Muscle of leg (tissue), 16 donors: ENCODE measurements at places on chromosomes 1 and 21. TPM values are rescaled to one million over a fixed set of nuclear protein-coding genes. Genes with fewer than 3 reads are reported as not detected.

- peaks cover 16% of the 10 kb centered on the region for H3K4me1 ChIP-seq
- H3K4me3 ChIP-seq, result no peak overlapping the region
- DNase-seq, result no peak
- H3K27ac ChIP-seq, result no peak overlapping the region
- H3K36me3 ChIP-seq, result no peaks in the 10 kb centered on the region
Measured at GRCh38 chr1:23600283-23600682, 41.0 kb upstream of the ID3 start.

DNA sequence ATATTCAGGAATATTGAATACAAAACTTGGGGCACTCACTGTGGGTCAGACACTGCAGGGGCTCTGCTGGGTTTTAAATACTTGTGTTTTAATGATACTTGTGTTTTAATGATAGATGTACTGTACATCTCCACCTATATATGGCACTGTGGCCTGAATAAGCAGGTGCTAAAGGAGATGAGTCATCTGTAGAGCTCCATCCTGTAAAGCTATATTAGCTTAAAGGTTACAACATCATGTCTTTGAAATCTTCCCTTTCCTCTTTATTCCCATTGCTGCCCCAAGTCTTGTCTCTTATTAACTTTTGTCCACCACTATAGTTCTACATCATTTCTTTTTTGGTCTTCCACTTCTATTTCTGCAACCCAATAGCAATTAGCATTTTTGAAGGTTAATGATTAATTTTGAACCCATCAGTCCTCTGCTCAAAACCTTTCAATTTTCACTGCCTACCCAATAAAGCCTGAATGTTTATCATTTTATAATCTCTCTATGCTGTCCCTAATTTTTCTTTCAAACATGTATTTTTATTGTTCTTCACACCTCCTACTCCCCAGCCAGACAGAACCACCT is 113.3 kb upstream of the PTGFR start:
- no peaks in the 10 kb centered on the region for H3K27me3 ChIP-seq
- DNase-seq, result no peak
- no peaks in the 10 kb centered on the region for H3K4me1 ChIP-seq
- no peaks in the 10 kb centered on the region for H3K36me3 ChIP-seq

GRCh38 chr1:116326486-116326885 is 46.6 kb upstream of the ATP1A1 start:
- H3K27me3 ChIP-seq, result no peaks in the 10 kb centered on the region
- no peaks in the 10 kb centered on the region for H3K36me3 ChIP-seq
- no peak overlapping the region for H3K4me3 ChIP-seq
- no peaks in the 10 kb centered on the region for H3K4me1 ChIP-seq
- H3K27ac ChIP-seq, result no peak overlapping the region
- no peak for DNase-seq

DNA sequence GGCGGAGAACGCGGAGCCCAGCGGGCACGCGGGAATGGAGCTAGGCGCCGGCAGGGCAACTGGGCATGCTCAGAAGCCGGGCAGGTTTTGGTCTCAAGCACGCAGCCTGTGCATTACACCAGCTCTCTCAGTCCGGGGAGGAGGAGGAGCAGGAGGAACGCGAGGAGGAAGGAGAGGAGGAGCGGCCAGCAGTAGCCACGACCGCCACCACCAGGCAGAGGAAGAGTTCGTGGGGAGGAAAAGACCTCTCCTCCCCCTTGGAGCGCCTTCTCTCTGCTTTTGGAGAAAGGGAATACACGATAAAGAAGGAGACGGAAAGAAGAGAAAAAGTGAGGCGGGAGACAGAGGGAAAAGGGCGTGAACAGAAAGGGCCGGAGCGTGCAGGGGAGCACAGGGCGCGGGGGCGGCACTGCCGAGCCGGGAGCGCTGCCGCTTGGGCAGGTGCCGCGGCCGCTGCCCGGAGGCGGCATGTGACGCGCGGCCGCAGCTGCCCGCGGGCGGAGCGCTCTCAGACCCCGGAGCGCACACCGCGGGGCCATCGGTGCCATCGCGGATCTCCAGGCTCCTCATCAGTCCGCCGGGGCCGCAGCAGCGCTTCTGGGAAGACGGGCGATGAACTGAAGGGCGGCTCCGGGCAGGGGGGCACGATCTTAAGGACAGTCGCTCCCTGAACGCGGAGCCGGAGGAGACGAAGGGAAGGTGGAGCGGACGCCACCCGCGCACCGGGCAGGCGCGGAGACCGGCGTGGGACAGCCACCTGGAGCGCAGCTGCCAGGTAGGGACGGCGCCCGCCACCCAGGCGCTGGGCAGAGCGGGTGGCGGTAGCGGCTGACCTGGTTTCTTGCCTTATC is at the start of gene CHRM3:
CHRM3 (plus strand) TSS at position 116 of the 851 bp plus-strand sequence. CDS start 520,884 bp downstream, outside the sequence.
- peaks cover 19% of the 10 kb centered on the region for H3K4me1 ChIP-seq
- peak within 1 kb of the TSS; percentile 54 for H3K4me3 ChIP-seq
- H3K27ac ChIP-seq, result peak within 1 kb of the TSS; percentile 62
- H3K36me3 ChIP-seq, result no peaks in the 10 kb centered on the region
- DNase-seq, result peak; percentile 73

DNA sequence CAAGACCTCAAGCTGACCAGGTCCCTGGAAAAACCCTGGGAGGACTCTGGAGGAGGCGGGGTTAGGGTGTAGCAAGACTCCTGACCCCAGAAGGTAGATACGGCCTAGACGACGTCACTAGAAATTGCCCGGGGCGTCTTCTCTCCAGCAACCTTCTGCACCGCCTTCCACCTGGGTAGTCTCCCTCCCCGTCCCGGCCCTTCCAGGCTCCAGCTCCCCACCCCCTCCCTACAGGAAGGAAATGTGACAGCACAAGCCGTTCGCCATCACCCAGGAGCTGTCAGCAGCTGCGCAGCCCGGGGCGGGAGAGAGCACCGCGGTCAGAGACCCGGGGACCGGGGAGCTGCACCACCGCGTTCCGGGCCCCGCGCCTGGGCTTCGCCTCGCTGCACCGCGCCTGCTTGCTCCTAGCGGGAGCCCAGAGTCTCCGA is 20.0 kb downstream of the SERTAD4 start:
- peak; percentile 34 for DNase-seq
- H3K36me3 ChIP-seq, result no peaks in the 10 kb centered on the region
- peaks cover 29% of the 10 kb centered on the region for H3K27me3 ChIP-seq
- no peak overlapping the region for H3K4me3 ChIP-seq

DNA sequence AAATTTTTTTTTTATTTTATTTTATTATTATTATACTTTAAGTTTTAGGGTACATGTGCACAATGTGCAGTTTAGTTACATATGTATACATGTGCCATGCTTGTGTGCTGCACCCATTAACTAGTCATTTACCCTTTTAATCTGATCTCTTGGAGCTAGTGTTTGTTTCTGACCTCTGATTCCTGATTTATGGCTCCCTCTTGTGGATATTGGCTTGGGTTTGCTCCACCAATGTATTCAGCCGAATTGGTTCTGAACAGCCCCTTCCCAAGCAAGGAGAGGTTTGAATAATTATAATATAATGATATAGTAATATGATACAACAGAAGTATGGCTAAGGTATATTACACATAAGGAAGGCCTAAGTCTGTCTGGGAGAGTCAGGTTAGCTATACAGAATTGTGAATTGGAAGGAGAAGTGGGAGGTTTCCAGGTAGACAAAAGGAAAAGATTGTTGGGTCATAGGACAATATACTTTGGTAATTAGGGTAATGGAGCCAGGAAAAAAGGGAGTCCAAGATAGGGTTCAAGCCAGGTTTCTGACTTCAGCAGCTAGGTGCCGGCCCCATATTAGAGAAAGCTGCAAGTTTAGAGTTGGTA is 53.1 kb upstream of the HMCN1 start:
- H3K36me3 ChIP-seq, result no peaks in the 10 kb centered on the region
- H3K4me1 ChIP-seq, result peaks cover 2% of the 10 kb centered on the region
- H3K27ac ChIP-seq, result no peak overlapping the region
- DNase-seq, result peak; percentile 54

- H3K36me3 ChIP-seq, result no peaks in the 10 kb centered on the region
- H3K27me3 ChIP-seq, result no peaks in the 10 kb centered on the region
- DNase-seq, result no peak
- H3K4me3 ChIP-seq, result no peak overlapping the region
Measured at GRCh38 chr1:232653789-232654188, 23.9 kb upstream of the SIPA1L2 start.

DNA sequence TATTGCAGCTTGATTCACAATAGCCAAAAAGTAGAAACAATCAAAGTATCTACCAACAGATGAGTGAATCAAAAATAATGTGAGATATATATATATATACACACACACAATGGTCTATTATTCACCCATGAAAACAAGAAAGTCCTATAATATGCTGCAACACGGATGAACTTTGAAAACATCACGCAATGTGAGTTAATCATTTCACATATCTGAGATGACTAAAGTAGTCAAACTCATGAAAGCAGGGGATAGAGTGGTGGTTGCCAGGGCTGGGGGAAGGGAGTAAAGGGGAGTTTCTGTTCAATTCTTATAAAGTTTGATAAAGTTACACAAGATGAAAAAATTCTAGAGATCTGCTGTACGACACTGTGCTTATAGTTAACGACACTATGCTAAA is 1234.8 kb downstream of the MRPL39 start:
- peaks cover 2% of the 10 kb centered on the region for H3K4me1 ChIP-seq
- no peaks in the 10 kb centered on the region for H3K27me3 ChIP-seq
- no peak overlapping the region for H3K4me3 ChIP-seq
- no peaks in the 10 kb centered on the region for H3K36me3 ChIP-seq
- H3K27ac ChIP-seq, result no peak overlapping the region

The SOAT1 gene
- total RNA-seq, result 6.9 TPM

The TNNI3K gene
- 2.2 TPM for total RNA-seq

The STPG1 gene
- 1.4 TPM for total RNA-seq

The DEPDC1 gene
- 6.8 TPM for total RNA-seq

The LCE1B gene
- total RNA-seq, result not detected
